ENCODE measurements at places on chromosomes 3 and 15. TPM values are rescaled to one million over a fixed set of nuclear protein-coding genes. Genes with fewer than 3 reads are reported as not detected.
A peak's percentile ranks its signal among the peaks of the same experiment; 100 is the strongest.

The CD276 gene
- total RNA-seq: 198 TPM

DNA sequence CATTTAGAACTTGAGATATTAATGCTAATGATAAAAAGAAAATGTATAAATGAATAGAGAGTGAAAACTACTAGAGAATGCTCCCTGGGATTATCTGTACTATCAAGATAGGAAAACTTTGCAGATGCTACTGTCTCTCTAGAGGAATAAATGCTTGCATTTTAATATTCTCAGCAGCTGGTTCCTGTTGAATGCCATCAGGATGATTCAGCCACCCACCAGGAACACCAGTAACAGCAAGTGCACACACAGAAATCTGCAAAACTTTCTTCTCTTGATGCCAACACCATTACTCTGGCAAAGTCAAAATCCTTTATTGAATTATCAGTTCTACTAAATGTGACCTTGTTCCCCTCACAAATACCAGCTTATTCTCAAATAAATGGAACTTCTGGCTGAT lies 148.4 kb downstream of the TIGIT start:
- no peak for DNase-seq

DNA sequence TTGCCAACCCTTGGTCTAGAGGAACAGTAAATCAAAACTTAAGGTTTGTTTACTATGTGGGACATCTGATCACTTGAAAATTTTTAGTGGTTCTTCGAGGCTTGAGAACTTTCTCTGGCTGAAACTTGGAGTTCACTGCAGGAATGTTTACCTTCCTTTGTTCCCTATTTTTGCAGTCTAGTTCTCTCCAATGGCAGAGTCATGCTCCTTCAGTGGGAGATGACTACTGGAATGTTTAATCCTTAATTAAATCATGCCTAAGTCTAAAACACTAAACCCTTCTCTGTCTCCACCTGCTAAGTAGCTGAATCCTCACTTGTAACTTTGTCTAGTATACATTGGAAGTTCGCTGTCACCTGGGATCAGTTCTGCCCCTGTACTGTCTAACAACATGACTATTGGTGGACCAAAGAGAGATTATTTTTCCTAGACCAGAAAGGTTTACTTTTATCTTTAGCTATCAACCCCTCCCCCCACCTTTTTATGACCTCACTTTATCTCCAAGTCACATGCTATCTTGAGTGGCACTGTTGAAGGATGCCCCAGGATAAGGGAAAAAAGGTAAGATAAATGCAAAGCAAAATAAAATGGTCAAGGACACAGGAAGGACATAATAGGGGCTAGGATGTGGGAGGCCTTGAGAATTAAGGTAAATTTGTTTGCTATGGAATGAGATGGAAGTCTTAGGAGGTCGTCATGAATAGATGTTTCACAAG lies 1.2 kb upstream of the ZNF609 start:
- DNase-seq: no peak

- peak; percentile 9 for DNase-seq
Observed at GRCh38 chr3:180855364-180855763, 57.1 kb upstream of the FXR1 start.

GRCh38 chr15:67329984-67330733 lies 75.6 kb downstream of the IQCH start:
- DNase-seq: no peak

DNA sequence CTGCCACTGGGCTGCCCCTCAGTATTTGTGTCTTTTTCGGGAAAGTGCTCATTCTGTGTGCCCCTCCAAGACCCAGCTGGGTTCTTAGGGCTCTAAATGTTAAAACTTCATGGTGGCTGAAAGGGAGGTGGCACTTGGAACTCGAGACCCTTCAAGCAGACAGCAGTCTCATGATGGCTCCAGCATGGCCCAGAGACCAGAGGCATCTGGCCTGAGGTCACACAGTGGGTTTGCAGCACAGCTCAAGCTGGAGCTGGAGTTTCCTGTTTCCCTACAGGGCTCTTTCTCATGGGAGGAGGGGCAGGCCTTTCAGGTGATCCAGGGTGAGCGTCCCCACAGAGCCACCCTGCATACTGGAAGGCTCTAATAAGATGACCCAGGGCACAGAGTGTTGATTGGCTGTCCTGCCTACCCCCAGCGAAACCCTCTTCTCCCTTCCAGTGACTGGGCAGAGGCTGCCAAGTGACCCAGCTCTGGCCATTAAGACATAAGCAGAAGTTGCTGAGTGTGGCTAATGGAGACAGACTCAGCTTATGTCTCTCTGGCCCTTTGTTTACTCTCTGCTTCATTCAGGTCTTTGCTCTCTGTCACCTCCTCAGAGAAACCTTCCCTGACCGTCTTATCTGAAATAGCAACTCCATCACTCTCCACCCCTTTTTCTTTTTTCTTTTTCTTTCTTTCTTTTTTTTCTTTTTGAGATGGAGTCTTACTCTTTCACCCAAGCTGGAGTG lies 166.6 kb upstream of the SMAD3 start:
- no peak for DNase-seq

- no peak for DNase-seq
Observed at GRCh38 chr15:101433396-101433795, 56.1 kb downstream of the PCSK6 start.

GRCh38 chr15:40875991-40876730 lies 2.1 kb upstream of the RHOV start:
- no peak for DNase-seq

- no peak for DNase-seq
Observed at GRCh38 chr15:49731187-49732099, 110.6 kb downstream of the DTWD1 start.

GRCh38 chr3:57168151-57168550 lies 3.0 kb upstream of the IL17RD start:
- DNase-seq: no peak

DNA sequence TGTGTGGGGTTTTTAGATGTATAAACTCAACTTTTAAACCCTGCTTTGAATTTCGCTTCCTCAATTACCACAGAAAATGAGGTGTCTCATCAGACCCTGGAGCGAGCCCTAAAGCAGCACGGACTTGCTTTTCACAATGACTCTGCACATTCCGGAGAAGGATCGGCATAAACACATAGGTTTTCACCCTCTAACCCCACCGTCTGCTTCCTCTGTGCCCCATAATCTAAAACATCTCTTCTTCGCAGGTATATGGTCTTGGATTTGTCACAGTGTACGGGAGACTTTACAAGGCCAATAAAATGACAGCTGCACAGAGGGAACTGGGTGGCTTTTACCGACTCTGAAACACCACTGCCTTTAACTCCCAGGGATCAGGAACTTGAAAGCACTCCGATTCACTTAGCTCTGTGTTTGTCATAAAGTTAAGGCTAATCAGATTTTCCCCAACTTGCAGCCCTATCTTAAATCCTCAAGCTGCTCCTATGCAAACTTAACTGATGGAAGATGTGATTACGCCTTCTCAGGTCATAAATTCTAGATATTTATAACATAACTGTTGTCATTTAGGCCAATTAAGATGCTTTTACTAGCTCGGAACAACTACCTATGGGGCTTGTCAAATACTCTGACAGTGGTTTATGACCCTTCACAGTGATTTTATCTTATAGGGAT lies 133.4 kb upstream of the WNT5A start:
- no peak for DNase-seq

- no peak for DNase-seq
Observed at GRCh38 chr3:195388380-195388779, 54.4 kb downstream of the ACAP2 start.

DNA sequence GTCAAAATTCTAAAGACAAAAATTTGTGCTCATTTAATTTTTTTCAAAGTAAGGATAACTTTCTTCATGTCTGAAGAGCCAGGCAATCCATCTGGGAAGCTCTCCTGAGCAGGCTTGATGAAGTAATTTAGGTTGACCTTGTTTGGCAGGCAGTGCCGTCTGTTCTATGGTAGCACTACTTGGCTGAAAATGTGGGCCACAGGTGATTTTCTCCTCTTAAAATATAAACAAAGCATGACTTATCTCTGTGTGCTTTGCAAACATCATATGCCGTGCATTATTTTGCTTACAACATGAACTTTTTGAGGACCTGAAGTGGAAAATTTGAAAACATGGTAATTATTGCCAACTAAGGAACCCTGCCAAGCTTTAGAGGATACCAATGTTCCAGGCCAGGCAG lies 143.2 kb downstream of the RAP2B start:
- DNase-seq: no peak

DNA sequence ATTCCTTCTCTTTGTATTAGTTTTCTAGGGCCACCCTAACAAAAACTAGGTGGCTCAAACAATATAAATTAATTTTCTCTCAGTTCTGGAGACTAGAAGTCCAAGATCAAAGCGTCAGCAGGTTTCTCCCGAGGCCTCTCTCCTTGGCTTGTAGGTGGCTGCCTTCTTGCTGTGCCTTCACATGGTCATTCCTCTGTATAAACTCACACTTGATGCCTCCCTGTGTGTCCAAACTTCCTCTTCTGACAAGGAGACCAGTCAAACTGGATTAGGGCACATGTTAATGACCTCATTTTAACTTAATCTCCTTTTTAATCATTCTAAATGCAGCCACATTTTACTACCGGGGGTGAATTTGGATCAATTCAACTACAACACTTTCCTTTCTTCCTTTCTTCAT lies 691.1 kb downstream of the DIPK2A start:
- no peak for DNase-seq

GRCh38 chr15:57017024-57017423 lies 98.6 kb downstream of the TCF12 start:
- DNase-seq: no peak

DNA sequence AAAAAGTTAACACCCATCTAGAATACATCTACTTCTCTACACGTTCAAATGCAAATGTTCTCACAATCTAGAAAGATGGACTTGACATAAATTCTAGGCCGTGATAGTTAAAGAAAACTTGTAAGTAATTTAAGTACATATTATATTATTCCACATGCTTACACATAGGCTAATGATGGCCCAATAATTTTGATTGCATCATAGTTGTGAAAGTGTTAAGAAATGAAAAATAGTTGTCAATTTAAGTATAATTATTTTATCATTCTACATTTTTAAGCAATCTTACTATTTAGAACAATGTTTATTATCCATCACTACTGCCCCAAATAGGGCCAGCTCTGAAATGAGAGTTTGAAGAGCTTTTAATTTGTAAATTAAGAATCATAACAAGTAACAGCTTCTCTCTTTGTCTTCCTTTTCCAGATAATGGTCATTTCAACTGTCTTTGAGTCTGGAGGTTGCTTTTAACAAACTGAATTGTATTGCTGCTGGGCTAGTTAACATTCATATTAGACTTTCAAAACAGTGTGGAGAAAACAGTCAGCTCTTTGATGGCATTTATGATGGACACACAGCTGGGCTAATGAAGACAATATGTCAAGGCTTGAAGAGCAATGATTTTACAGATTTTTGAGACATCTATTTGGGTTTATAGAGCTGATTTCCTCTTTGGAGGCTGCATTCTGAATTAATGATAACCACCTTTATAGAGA lies 246.1 kb upstream of the KCNH8 start:
- no peak for DNase-seq

DNA sequence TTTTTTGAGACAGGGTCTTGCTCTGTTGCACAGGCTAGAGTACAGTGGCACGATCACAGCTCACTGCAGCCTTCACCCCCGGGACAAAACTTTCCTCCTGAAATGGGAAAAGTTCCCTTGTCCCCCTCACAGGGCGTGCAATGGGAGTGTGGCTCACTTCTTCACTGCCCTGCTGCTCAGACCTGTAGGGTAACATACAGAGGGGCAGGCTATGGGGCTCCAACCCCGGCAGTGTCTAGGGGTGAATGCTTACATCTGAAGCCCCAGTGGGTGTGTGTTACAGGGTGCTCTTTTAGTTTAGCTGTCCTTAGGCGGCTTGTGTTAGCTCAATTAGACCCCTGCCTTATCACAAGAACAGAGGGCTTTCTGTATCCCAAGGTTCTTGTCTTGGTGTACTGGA lies 157.3 kb downstream of the RBPMS2 start:
- DNase-seq: no peak

Data from Caki2 (cell line).